ENCODE measurements at places on chromosomes 11 and 22.

GRCh38 chr11:5230266-5230665, 3.4 kb upstream of the HBB start:
- DNase-seq = no peak

GRCh38 chr11:78344094-78344493, 73.5 kb downstream of the GAB2 start:
- DNase-seq = no peak

DNA sequence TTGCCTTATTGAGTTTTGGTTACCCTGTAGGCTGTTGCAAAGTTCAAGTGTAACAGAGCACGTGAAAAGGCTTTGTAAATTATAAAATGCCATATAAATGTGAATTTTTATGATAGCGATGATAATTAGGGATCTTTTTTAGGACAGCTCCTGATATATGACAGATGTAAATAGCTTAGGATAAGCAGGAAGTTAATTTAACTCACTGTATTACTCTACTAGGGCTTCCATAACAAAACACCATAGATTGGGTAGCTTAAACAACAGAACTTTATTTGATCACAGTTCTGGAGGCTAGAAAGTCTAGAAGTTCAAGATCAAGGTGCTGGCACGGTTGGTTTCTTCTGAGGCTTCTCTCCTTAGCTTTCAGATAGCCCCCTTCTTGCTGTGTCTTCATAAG, 17.0 kb upstream of the PDE3B start:
- DNase-seq = no peak

- DNase-seq = no peak
Observed at GRCh38 chr22:33747576-33748180, 172.6 kb downstream of the LARGE1 start.

DNA sequence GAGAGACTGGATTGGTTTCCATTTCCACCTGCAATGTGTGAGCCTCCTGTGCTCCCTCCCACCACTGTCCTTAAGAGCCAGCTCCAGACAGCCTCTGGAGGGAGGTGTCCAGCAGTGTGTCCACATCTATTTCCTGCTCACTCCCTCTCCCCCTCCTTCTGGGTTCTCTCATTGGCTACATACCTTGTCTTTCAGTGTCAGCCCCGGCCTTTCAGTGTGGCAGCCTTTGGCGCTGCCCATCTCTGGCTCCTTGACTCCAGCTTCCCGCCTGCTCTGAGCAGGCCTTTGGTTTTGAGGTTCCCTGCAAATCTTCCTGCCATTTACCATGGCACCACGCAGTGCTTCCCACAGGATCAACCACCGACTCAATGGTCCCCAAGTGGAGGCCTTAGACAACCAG, 19.0 kb upstream of the PTPRJ start:
- no peak for DNase-seq

- no peak for DNase-seq
Observed at GRCh38 chr11:87397011-87397865, 359.5 kb downstream of the TMEM135 start.

- no peak for DNase-seq
Observed at GRCh38 chr11:132022733-132023478, 652.5 kb downstream of the NTM start.

- DNase-seq = no peak
Observed at GRCh38 chr11:12973528-12974181, 35.5 kb upstream of the RASSF10 start.

- no peak for DNase-seq
Observed at GRCh38 chr11:114587398-114587953, 8.1 kb downstream of the NXPE4 start.

GRCh38 chr11:99199341-99199740, 178.6 kb downstream of the CNTN5 start:
- DNase-seq = no peak

DNA sequence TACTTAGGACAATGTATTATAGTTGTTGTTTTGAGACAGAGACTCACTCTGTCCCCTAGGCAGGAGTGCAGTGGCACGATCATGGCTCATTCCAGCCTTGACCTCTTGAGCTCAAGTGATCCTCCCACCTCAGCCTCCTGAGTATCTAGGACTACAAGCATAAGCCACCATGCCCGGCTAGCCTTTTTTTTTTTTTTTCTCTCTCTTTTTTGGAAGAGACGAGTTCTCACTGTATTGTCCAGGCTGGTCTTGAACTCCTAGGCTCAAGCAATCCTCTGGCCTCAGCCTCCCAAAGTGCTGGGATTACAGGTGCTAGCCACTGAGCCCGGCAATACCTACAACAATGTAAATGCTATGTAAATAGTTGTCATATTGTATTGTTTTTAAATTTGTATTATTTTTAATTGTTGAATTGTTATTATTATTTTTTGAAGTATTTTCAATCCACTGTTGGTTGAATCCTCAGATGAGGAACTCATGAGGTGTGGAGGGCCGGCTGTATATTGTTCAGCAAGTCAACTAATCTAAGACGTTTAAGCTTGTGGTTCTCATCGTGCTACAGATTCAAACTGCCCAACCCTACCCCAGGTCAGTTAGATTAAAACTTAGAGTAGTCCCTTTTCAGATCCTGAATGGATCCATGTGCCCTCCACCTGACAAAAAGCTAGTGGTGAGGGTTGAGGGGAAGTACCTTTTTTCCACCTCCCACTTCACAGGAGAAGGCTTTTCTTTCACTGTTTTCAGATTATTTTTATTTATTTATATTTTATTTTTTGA, 11.9 kb upstream of the ZNF280A start:
- DNase-seq = no peak

- DNase-seq = no peak
Observed at GRCh38 chr22:37121887-37122591, 12.5 kb upstream of the TMPRSS6 start.

GRCh38 chr11:64451856-64452255, 92.9 kb downstream of the RPS6KA4 start:
- no peak for DNase-seq

DNA sequence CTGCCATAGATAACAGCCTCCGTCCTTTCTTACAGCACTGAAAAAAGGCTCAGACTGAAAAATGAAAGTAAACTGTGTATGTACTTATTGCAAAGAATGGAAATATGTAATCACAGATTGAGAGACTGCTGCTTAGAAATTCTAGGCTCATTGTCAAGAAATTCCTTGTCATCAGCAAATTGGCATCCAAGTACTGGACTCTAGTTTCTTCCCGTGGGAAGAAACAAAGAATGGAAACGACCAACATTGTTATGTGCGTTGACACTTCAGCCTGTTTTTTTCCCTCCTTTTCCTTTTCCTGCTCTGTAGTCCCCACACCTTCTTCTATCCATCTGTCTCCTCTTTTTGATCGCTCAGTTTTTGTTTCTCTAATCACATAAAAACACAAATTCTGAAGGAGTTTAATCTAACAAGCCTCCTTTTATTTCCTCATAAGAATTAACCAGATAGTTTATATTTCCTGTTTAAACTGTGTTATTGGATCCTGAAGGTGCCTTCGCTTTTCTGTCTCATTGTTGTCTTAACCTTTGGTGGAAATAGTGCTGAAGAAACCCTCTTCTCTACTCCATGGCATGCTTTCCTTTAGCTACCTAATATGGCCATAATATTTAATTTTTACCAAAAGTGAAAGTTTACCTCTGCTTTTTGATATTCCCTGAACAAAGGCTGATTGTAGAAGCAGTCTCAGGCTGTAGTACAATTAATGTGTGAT, 20.0 kb upstream of the CASP12 start:
- DNase-seq = no peak

DNA sequence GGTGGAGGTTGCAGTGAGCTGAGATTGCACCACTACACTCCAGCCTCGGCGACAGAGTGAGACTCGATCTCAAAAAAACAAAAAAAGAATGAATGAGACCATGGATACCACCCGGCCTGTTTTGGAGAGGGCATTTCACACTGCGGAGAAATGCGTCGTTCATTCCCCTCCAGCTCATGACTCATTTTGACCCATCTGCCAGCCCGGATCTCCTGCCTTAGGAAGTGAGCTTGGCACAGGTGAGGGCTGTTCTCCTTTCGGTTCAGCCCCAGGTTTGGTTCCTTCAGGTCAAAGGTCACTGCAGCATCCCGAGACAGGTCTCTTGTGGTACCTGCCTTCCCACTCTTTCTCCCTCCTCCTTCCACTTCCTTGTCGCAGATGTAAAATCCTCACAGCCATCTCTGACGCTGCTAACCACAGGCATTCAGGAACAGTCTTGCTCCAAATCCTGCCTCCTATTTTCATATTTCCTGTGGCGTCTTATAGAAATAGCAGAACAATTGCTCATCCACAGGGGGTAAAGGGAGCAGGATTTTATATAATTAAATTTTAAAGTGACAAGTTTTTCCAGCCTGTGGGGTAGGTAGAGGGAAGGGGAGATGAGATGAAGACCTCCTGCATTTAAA, 517.9 kb downstream of the NTM start:
- no peak for DNase-seq

- no peak for DNase-seq
Observed at GRCh38 chr22:44109416-44109815, 71.3 kb upstream of the PARVG start.

DNA sequence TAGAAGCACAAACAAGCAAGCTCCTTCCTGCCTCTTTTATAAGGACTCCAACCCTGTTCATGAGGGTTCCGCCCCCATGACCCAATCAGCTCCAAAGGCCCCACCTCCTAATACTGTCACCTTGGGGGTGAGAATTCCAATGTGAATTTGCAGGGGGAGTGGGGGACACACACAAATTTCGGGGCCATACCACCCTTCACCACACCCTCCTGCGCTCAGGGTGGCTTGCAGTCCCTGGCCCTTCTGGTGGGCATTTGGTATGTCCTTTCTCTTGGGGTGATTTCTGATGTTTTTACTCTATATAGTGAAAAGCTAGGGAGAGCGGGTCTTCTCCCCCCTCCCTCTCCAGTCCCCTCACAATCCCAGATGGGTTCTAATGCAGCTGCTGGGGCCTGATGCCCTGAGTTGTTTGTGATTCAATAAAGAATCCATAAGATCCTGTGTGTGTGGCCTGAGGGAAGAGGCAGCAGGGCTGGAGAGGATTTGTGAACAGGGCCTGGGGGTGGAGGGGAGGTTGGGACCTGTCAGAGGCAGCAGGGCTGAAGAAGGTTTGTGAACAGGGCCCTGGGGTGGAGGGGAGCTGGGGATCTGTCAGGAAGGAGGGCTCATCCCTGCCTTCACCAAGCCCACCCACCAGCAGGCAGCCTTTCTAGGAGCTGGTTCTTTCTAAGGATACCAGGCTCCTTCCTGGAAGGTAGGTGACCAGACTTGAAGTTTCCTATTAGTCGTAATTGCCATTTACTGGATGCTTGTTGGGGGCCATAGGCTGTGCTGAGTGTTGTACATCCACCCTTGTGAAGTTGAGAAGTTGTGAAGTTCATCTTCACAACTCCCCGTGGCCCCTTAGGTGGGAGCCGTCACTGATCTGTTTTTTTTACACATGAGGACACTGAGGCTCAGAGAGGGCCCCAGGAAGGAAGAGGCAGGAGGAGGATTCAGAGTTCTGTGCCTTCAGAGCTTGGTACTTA, 7.9 kb downstream of the SLC35C1 start:
- DNase-seq = no peak

DNA sequence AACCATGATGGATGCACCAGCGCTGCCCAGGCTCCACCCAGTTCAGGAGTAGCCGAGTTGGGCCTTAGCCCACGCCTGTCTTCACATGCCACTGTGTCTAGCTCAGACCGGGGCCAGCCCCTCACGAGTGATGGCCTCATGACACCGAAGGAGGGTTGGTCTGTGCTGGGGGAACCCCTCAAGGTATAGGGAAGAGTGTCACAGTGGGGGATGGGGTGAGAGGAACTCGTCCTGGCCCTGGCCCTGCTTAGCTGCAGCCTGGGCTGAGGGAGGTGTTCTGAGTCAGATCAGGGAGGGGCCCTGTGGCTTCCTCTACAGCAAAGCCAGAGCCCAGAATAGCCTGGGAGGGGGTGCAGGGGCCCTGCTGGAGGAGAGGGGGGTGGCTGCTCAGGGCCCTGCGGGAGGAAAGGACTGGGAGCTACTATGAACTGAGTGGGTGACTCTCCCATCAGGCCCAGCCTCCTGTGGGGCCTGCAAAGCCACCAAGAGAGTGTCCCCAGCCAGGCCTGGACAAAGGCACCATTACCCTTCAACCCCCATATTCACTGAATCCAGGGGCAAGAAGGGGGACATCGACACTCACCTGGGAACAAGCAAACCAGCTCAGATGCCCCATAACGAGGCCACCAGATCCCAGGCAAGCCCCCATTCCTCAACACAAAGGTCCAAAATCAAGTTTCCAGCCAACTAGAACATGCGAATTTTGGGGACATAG, 41.2 kb downstream of the IGLL5 start:
- DNase-seq = no peak

DNA sequence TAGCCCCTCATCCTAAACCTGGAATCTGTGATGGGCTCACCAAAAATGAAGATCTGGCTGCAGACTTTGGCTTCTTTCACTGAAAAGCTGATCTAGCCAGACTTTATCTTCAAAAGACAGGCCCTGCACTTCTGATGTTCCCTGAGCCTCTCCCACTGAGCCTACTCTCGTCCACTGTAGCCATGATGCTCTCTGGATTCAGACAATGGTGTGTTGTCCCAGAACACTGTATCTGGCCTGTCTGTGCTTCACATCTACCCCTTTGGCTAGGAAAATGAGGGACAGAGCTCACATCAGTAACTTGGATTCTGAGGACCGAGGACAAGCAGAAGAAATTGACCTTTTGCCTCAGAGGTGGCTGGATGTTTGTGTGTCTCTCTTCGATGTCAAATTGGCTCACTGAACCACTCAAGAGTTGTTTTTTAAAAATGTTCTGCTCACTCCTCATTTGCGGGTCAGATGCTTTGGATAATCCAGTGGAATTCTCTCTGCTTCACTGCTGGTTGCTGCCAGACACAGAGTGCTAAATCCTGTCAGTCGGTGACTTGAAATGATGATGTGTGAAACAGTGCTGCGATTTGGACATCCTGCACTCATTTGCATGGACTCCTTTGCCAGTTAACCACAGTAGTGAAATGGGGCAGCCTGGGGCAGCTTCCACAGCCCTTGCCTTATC, 67.5 kb downstream of the ARFGAP2 start:
- no peak for DNase-seq

GRCh38 chr22:49396817-49397216, 430.9 kb downstream of the BRD1 start:
- DNase-seq = no peak

DNA sequence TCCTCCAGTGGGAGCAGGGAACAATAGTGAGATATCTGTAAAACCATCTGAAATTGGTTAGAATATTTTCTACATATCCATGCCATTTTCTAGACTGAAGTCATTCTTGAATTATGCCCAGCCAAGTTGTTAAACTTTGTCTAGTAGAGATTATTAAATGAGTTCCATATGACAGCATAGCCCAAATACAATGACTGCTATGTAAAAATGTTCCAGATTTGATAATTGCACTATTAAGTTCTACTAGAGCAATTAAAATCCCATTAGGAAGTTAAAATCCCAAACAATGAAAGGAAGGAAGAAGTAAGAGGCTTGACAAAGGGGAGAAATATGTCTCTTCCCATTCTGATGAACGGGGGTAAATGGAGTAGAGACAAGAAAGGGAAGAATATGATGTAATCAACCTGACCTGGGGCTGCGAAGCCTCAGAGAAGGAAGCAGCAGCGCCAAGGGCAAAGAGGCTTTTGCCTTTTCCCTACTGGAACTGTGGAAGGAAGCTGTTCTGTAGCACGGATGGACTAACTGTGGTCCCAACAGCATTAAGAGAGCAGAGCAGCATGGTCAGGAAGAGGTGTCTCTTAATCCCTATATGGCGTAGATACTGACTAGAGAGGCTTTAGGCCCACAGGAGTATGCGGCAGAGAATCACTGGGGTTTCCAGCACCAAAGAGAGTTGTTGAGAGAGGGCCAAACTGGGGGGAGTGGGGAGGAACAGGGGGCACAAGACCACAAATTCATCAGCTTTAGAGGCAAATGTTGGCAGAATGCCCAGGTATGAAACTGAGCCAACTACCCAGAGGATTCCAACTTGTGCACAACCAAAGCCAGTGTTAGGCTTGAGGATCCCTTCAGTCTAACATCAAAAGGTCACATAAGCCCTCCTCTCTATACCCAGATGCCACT, 26.7 kb downstream of the RRP8 start:
- DNase-seq = no peak
